ENCODE measurements at places on chromosomes 5 and 9.

GRCh38 chr5:92378966-92379611 lies 996.0 kb upstream of the ARRDC3 start:
- H3K36me3 ChIP-seq, result no peaks in the 10 kb centered on the region
- no peak overlapping the region for H3K27ac ChIP-seq
- no peaks in the 10 kb centered on the region for H3K27me3 ChIP-seq
- no peak overlapping the region for H3K4me3 ChIP-seq
- no peaks in the 10 kb centered on the region for H3K4me1 ChIP-seq
- no peak for DNase-seq

DNA sequence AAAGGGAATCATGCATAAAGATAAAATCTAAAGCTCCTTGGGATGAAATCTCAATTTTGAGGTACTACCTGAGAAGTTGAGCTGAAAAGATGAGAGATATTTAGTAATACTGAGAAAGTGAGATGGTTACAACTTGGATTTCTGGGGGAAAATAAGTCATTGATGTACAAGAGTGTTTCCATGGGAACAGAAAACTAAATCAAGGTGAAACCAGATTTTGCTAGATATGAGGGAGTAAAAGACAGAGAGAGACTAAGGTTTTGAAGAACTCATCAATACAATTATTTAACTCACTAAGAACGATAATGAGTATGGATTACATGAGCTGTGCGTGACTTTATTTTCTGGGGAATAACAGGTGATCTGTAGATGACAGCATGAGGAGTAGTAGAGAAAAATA lies 10.2 kb upstream of the ST8SIA4 start:
- H3K4me3 ChIP-seq, result no peak overlapping the region
- H3K36me3 ChIP-seq, result no peaks in the 10 kb centered on the region
- no peak for DNase-seq
- no peaks in the 10 kb centered on the region for H3K27me3 ChIP-seq
- H3K4me1 ChIP-seq, result no peaks in the 10 kb centered on the region

DNA sequence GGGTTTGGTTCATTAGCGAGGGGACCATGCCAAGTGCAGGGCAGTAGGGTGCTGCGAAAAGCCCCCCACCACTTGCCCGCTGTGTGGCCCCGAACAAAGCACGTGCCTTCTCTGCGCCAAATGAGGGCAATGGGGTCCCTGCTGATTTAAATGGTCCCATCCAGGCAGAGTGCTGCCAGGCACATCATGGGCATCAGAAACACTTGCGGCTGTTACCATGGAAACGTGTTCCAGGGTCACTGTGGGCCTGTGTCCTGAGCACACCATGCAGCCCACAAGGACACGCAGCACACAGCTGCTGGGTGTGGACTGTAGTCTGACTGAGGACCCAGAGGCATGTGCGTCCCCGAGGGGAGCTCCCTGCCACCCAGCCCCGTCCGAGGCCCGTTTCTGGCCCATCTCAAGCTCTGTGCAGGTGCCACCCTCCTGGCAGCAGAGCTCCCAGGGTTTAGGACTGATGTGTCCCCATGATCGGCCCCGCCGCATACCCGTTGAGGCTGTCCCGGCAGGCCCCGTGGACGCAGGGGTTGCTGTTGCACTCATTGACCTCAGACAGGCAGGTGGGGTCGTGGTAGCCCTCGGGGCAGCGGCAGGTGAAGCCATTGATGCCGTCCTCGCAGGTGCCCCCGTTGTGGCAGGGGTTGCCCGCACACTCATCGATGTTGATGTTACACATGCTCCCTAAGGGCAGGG lies 31.3 kb upstream of the SEC16A start:
- peaks cover 2% of the 10 kb centered on the region for H3K4me1 ChIP-seq
- DNase-seq, result no peak
- H3K27ac ChIP-seq, result no peak overlapping the region
- no peaks in the 10 kb centered on the region for H3K27me3 ChIP-seq
- no peaks in the 10 kb centered on the region for H3K36me3 ChIP-seq

- H3K36me3 ChIP-seq, result no peaks in the 10 kb centered on the region
- peaks cover 1% of the 10 kb centered on the region for H3K27me3 ChIP-seq
- H3K4me3 ChIP-seq, result peak within 1 kb of the TSS; percentile 46
- H3K27ac ChIP-seq, result peak within 1 kb of the TSS; percentile 82
- DNase-seq, result peak; percentile 9
These were observed at the start of gene NREP for GRCh38 chr5:111756581-111757354. TSS of gene NREP (minus strand) at chr5:111757194. CDS start at chr5:111755772, 1,422 bp downstream.

GRCh38 chr9:74379718-74380117 lies 117.4 kb upstream of the RORB start:
- no peaks in the 10 kb centered on the region for H3K27me3 ChIP-seq
- H3K36me3 ChIP-seq, result no peaks in the 10 kb centered on the region
- no peaks in the 10 kb centered on the region for H3K4me1 ChIP-seq
- no peak overlapping the region for H3K27ac ChIP-seq

DNA sequence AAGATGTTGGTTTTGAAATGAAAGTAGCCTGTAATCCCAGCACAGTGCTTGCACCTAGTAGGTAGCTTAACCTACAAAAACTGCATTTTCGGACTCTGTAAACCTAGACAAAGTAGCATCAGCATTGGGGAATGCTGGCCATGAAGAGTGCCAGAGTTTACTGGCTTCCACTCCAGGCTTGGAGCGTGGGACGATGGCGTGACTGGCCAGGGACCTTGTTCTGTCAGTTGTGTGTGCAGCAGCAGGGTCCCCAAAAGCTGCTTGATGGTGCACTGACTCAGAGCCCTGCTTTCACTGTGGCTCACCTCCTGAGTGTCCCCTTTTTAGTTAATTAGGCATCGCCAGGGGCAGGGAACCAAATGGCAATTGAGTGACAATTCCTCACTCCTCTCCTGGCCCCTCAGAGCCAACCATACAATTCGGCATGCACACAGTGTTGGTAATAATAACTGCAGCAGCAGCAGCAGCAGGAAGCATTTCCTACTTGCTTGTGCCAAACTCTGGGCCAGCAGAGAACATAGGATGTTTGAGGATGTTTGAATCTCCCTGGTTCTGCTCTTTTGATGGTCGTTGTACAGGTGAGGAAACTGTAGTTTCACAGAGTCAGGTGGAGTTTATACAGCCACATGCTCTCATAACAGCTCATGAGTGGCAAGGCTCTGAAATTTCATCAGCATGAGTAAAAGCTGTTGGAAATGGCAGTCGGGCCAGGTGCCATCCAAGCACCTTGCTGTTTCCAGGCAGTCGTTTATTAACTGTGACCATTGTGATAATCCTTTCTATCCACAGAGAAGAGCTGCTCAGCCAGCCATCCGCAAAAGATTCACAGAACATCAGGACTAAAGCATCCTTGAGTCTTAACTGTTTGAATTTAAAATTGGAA lies 4.2 kb downstream of the UBE2QL1 start:
- peaks cover 2% of the 10 kb centered on the region for H3K27me3 ChIP-seq
- H3K27ac ChIP-seq, result no peak overlapping the region
- H3K4me3 ChIP-seq, result no peak overlapping the region
- peaks cover 4% of the 10 kb centered on the region for H3K4me1 ChIP-seq
- no peaks in the 10 kb centered on the region for H3K36me3 ChIP-seq

GRCh38 chr5:132708645-132709044 lies 28.7 kb downstream of the KIF3A start:
- H3K27me3 ChIP-seq, result no peaks in the 10 kb centered on the region
- no peak overlapping the region for H3K4me3 ChIP-seq
- no peaks in the 10 kb centered on the region for H3K4me1 ChIP-seq
- DNase-seq, result no peak
- H3K36me3 ChIP-seq, result no peaks in the 10 kb centered on the region

DNA sequence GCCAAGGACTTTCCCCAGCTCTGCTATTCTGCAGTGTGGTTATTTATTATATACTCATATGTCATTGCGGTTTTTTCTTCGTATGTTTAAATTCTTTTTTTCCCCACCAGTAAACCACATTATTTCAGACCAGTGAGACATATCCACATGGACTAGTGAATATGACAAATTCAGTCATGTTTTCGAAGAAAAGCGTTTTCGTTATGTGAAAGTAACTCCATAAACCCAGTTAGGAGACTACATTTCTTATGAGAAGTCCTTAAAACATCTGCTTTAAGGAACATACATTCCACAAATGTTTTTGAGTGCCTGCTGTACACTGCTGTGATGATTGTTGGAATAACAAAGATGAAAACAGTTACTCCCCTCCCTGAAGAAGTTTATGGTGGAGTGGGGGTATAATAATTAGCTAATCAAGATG lies 591.8 kb upstream of the CLINT1 start:
- H3K4me3 ChIP-seq, result no peak overlapping the region
- H3K27ac ChIP-seq, result no peak overlapping the region
- H3K36me3 ChIP-seq, result no peaks in the 10 kb centered on the region
- H3K4me1 ChIP-seq, result no peaks in the 10 kb centered on the region
- DNase-seq, result no peak

DNA sequence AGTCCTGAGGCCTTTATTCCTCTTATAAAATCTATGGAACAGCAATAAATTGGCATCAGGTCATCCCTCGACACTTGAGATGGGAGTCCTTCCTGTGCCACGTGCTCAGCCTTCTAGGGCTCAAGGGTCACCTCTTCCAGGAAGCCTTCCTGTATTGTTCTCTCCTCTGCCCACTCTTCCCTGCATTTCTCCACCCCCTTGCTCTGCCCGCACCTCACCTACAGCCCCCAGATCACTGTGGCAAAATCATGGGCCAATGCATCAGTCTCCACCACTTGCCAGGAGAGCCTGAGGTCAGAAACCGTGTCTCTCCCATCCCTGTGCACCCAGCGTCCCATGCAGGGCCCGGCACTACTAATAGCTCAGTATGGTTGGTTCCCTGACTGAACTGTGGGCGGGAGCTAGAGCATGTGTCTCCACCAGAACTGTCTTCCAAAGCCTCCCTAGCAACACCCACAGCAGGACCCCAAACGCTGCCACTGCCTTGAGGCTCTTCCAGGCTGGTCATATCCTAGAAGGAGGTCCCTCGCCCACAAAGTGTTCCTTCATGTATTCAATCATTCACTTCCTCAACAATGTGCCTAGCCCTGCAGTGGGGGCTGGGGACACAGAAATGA lies 13.5 kb downstream of the DUSP1 start:
- H3K4me1 ChIP-seq, result no peaks in the 10 kb centered on the region
- H3K27ac ChIP-seq, result no peak overlapping the region
- no peaks in the 10 kb centered on the region for H3K27me3 ChIP-seq
- no peaks in the 10 kb centered on the region for H3K36me3 ChIP-seq

DNA sequence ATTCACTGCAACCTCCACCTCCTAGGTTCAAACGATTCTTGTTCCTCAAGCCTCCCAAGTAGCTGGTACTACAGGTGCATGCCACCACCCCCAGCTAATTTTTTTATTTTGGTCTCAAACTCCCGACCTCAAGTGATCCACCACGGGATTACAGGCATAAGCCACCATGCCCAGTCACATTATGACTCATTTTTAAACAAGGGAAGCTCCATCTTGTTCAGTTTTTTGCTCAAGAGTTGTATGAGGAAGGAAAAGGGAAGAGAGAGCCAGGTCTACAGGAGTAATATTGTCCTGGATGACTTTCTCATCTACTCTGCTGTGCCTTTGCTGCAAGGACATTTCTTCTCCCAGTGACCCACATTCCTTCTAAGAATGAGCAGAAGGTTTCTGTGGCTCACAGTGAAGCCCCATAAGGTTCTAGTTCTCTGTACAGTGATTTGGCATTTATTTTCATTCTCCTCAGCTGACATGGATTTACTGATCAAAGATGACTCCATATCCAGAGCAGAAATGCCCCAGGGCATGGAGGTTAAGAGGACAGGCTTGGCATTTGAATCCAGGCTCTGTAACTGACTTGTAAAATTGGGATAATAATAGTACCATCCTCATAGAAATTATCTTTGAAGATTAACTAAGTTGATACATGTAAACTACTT lies 153.5 kb downstream of the CDH6 start:
- no peaks in the 10 kb centered on the region for H3K36me3 ChIP-seq
- H3K27me3 ChIP-seq, result no peaks in the 10 kb centered on the region
- no peaks in the 10 kb centered on the region for H3K4me1 ChIP-seq
- no peak for DNase-seq
- no peak overlapping the region for H3K27ac ChIP-seq

- no peaks in the 10 kb centered on the region for H3K27me3 ChIP-seq
- no peak for DNase-seq
- H3K4me1 ChIP-seq, result 0 out of 2 replicates have a peak, but pooled peaks cover 6% of the 10 kb centered on the region
- H3K4me3 ChIP-seq, result no peak overlapping the region
- no peaks in the 10 kb centered on the region for H3K36me3 ChIP-seq
These were observed 142.7 kb downstream of the C5orf15 start for GRCh38 chr5:133825631-133826289.

DNA sequence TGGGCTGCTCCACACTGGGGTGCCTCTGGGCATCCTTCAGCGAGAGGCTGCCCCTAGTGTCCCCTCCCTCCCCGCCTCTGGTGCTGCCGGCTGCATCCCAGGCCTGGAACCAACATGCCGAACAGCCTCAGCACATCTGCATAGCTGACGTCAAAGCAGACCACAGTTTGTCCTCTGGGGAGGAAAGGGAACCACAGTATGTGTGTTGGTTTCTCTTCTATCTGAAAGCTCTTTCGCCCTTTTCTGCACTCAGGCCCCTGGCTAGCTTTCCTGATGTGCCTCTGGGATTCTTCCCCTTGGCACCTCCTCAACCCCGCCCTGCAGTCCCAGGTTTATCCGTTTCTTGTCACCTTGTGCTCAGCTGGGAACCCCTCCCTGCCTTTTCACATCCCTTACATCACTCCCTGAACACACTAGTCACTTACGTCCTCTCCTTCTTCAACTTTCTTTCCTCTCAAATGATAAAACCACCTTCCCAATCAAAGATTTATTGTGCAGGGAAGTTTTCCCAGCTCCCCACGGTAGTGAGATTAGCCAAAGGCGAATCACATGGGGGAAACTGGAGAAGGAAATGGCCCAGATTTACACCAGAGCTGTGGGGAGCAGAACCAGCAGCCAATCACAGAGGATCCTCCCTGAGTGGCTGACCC lies 35.5 kb upstream of the B4GALT1 start:
- H3K4me3 ChIP-seq, result no peak overlapping the region
- H3K27ac ChIP-seq, result no peak overlapping the region
- no peaks in the 10 kb centered on the region for H3K27me3 ChIP-seq
- no peak for DNase-seq
- no peaks in the 10 kb centered on the region for H3K4me1 ChIP-seq
- no peaks in the 10 kb centered on the region for H3K36me3 ChIP-seq

GRCh38 chr5:65868509-65868908 lies 57.9 kb upstream of the ERBIN start:
- no peaks in the 10 kb centered on the region for H3K27me3 ChIP-seq
- no peaks in the 10 kb centered on the region for H3K4me1 ChIP-seq
- no peaks in the 10 kb centered on the region for H3K36me3 ChIP-seq
- no peak overlapping the region for H3K4me3 ChIP-seq
- no peak for DNase-seq

- no peak for DNase-seq
- H3K27me3 ChIP-seq, result no peaks in the 10 kb centered on the region
- H3K27ac ChIP-seq, result no peak overlapping the region
- no peaks in the 10 kb centered on the region for H3K36me3 ChIP-seq
These were observed 942.5 kb upstream of the WWC1 start for GRCh38 chr5:167348980-167349379.

DNA sequence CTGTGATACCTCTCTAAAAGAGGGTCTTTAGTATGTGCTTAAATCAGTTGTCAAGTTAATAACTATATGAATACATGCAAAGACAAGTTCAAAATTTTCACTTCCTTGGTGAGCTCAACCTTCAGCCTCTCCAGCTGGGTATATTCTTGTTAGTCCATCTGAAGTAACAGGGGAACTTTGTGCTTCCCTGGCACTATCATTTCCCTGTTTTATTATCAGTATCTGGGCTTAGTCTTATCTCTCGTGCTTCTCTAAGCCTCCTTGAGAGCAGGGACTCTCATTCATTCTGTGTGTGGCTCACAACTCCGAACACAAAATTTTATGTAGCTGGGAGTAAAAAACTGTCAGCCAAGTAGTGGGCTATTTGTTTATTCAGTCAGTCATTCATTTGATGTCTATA lies 175.9 kb upstream of the MAP3K1 start:
- H3K36me3 ChIP-seq, result no peaks in the 10 kb centered on the region
- no peak for DNase-seq
- H3K27ac ChIP-seq, result peak overlapping the region; percentile 90
- peaks cover 82% of the 10 kb centered on the region for H3K4me1 ChIP-seq
- no peaks in the 10 kb centered on the region for H3K27me3 ChIP-seq

Measured in Caco-2 (cell line).